ENCODE measurements at places on chromosomes 6 and 20.
A peak's percentile ranks its signal among the peaks of the same experiment; 100 is the strongest.

GRCh38 chr6:5213836-5214235 lies 46.9 kb downstream of the LYRM4 start:
- H3K4me3 ChIP-seq = no peak overlapping the region
- peaks cover 5% of the 10 kb centered on the region for H3K36me3 ChIP-seq
- DNase-seq = no peak

- peaks cover 38% of the 10 kb centered on the region for H3K27me3 ChIP-seq
- no peak overlapping the region for H3K4me3 ChIP-seq
- no peaks in the 10 kb centered on the region for H3K36me3 ChIP-seq
- no peak overlapping the region for H3K27ac ChIP-seq
- DNase-seq = no peak
- H3K4me1 ChIP-seq = no peaks in the 10 kb centered on the region
Observed at GRCh38 chr6:41519305-41519744, 26.9 kb upstream of the FOXP4 start.

DNA sequence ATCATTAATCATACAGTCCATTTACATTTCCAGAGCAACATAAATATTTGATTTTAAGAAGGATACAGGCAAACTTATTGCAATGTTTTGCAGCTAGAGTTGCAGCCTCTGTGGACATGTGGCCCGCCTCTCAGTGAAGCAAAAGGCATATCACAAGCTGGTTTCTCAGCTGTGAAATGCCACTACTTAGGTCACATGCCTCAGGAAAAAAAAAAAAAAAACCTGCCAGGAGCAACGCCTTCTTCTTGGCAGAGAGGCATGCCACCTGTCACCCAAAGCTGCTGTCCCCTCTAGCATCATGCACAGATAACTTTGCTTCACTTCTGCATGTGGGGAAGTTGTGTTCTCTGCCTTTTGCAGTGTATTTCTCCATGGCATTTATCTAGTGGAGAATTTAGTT lies 18.5 kb downstream of the GRM1 start:
- H3K4me1 ChIP-seq = no peaks in the 10 kb centered on the region
- no peak overlapping the region for H3K4me3 ChIP-seq
- H3K27me3 ChIP-seq = no peaks in the 10 kb centered on the region
- no peak overlapping the region for H3K27ac ChIP-seq
- H3K36me3 ChIP-seq = no peaks in the 10 kb centered on the region

DNA sequence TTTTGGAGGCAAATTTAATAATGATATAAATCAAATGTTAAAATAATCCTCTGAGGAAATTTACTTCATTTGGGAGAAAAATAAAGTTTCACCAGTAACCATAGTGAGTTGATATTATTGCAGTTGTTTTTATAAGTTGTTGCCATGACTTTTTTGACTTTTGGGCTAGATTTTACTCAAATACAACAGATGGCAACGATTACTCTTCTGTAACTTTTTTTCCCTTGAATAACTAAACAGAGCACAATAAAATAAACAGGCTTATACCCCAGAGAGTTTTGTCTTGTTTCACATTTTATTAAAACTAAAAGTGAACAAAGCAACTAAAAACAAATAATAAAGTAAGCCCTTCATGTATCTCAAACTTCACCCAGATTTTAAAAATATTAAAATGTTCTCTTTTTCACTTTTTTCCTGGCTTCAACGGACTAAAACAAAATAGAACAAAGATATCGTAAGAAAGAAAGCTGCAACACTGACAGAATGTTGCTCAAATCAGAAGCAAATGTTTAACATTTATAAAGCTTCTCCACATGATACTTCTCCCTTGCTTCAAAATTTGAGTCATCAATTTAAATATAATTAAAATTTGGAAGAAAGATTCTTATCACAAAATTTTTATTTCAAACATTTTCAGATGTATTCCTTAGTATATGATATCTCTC lies 42.5 kb upstream of the BMP5 start:
- H3K4me1 ChIP-seq = peaks cover 7% of the 10 kb centered on the region
- no peaks in the 10 kb centered on the region for H3K27me3 ChIP-seq
- no peak overlapping the region for H3K4me3 ChIP-seq
- H3K27ac ChIP-seq = peak overlapping the region; percentile 24
- H3K36me3 ChIP-seq = no peaks in the 10 kb centered on the region

DNA sequence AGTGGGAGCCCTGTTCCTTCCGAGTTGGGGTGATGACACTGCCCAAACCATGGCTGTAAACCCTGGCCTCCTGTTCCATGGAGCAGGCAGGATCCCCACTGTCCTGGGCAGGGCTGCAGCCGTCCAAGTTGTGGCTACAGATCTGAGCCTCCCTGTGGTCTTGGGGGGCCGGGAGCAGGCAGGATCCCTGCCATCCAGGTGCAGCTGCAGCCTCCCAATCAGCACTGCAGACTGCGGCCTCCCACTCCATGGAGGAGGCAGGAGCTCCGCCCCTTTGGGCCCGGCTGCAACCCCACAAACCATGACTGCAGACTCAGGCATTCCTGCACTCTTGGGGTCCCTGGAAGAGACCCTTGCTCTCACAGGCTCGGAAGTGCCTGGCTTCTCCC lies 872.1 kb upstream of the GJE1 start:
- H3K27me3 ChIP-seq = no peaks in the 10 kb centered on the region
- H3K4me3 ChIP-seq = no peak overlapping the region
- DNase-seq = no peak

GRCh38 chr6:112488238-112488637 lies 141.1 kb downstream of the RFPL4B start:
- H3K4me3 ChIP-seq = no peak overlapping the region
- no peaks in the 10 kb centered on the region for H3K27me3 ChIP-seq
- H3K27ac ChIP-seq = no peak overlapping the region
- no peaks in the 10 kb centered on the region for H3K36me3 ChIP-seq
- no peaks in the 10 kb centered on the region for H3K4me1 ChIP-seq
- no peak for DNase-seq

DNA sequence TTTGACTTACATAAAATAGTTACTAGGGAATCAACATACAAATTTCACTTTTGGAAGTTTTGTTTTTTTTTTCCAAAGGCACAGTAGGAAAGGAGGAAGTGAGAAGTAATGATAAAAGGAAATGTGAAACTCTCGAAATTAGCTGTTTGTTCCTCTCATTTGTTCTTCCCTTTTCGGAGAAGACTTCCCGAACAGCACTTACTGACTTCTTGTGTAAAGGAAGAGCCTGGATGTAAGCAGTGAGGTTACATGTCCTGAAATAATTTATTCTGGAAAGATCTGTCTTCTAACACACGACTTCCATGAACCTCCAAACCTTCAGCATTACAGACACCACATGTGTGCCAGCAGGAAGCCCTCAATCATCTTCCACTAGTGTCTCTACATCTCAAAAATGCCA lies 59.1 kb downstream of the KIF16B start:
- no peaks in the 10 kb centered on the region for H3K27me3 ChIP-seq
- peaks cover 6% of the 10 kb centered on the region for H3K36me3 ChIP-seq
- no peak for DNase-seq
- no peaks in the 10 kb centered on the region for H3K4me1 ChIP-seq
- no peak overlapping the region for H3K27ac ChIP-seq
- H3K4me3 ChIP-seq = no peak overlapping the region

DNA sequence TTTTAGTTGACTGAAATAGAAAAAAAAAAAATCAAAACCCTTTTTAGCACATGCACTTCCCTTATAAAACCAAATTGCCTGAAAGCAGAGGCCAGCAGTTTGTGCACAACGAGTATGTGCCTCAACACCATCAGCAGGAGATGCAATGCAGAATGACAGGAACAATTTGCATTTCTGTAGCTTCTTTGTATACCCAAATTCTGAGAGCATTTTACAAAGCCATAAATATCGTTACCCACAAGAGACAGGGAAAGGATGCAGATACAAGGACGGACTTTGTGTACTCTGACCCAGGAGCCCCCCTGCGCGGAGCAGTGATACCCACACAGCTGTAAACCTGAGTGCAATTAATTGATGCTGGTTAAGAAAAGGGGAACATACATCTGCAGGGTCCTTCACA lies 285.6 kb downstream of the PRKN start:
- no peak overlapping the region for H3K27ac ChIP-seq
- H3K36me3 ChIP-seq = no peaks in the 10 kb centered on the region
- DNase-seq = no peak
- H3K4me3 ChIP-seq = no peak overlapping the region
- no peaks in the 10 kb centered on the region for H3K27me3 ChIP-seq

DNA sequence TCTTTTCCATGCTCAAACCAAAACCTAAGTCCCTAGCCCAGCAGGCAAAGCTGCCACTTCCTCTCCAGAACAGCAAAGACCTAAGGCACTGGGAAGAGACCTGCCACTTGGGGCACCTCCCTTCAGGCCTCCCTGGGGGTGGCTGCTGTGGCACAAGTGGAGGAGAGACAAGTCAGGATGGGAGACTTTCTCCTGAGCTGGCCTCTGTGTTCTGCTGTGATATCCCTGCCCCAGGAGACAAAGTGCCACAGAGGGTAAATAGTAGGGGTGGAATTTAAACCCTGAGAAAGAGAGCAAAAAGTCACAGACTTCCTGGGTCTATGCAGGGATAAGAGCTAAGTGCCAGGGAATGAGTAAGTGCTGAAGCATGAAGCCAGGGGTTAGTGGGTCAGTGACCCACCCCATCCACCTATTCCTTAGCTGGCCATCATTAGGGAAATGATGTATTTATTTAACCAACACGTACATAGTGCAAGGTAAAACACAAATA lies 84.2 kb downstream of the MRPL14 start:
- no peaks in the 10 kb centered on the region for H3K36me3 ChIP-seq
- no peak overlapping the region for H3K4me3 ChIP-seq
- DNase-seq = no peak
- no peaks in the 10 kb centered on the region for H3K27me3 ChIP-seq
- H3K4me1 ChIP-seq = peaks cover 72% of the 10 kb centered on the region
- H3K27ac ChIP-seq = peak overlapping the region; percentile 83

- no peaks in the 10 kb centered on the region for H3K36me3 ChIP-seq
- DNase-seq = no peak
- H3K27ac ChIP-seq = peak overlapping the region; percentile 44
- H3K4me3 ChIP-seq = no peak overlapping the region
- no peaks in the 10 kb centered on the region for H3K27me3 ChIP-seq
- peaks cover 5% of the 10 kb centered on the region for H3K4me1 ChIP-seq
Observed at GRCh38 chr6:55668591-55668990, 89.6 kb upstream of the HMGCLL1 start.

DNA sequence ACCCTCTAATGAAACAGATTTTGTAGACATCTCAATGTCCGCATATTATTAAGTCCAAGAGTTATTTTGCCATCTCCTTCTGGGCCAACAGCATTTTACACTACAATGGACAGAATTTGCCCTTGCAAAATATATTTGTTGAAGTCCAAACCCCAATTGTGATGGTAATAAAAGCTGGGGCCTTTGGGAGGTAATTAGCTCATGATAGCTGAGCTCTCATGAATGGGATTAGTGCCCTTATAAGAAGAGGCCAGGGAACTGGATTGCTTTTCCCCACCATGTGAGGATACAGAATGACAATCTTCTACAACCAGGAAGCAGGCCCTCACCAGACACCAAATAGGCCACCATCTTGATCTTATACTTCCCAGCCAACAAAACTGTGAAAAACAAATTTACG lies 44.9 kb upstream of the MTRF1L start:
- H3K36me3 ChIP-seq = no peaks in the 10 kb centered on the region
- DNase-seq = no peak
- no peak overlapping the region for H3K4me3 ChIP-seq
- no peak overlapping the region for H3K27ac ChIP-seq

DNA sequence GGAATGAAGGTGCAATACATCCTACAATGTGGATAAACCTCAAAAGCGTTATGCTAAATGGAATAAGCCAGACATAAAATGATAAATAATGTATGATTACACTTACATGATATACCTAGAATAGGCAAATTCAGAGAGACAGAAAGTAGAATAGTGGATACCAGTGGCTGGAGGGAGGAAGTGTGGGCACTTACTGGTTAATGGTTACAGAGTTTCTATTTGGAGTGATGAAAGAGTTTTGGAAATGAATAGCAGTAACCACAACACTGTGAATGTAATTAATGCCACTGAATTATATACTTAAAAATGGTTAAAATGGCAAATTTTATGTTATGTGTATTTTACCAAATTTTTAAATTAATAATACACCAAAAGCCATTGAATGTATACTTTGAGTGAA lies 71.4 kb upstream of the CST7 start:
- no peaks in the 10 kb centered on the region for H3K4me1 ChIP-seq
- no peaks in the 10 kb centered on the region for H3K36me3 ChIP-seq
- no peak overlapping the region for H3K4me3 ChIP-seq
- no peak for DNase-seq
- H3K27me3 ChIP-seq = no peaks in the 10 kb centered on the region
- H3K27ac ChIP-seq = no peak overlapping the region

DNA sequence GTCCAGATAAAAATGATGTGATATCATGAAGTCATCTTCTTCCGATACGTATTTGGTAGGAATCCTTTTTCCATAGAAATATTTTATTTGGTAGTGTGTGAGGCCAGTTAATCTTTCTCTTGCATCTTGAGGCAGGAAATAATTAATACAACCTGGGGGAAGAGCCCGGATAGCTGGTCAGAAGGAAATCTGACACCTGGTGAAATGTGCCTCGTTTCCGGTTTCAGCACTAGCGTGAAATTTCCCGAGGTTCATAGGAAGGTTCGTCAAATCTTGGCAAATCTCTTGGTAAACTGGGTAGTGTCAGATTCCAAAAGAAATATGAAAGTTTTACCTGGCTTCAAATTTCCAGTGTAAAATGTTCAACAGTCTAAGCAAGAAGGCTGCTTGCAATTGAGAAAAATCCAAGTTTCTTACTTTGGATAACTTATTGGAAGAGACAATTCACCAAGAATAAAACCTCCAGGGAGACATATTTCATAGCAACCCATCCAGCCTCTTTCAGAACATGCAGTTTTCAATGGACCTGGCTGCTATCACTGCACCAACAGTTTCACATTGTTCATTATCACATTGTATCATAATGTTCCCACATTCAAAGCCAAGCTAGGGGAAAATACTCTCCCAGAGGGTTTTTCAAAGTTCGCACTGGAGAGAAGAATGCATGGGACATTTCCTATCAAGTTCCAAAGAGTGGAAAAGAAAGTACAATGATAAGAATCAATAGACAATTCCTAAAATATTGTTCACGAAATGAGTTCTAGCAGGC lies 454.5 kb upstream of the CITED2 start:
- H3K4me1 ChIP-seq = no peaks in the 10 kb centered on the region
- no peak overlapping the region for H3K27ac ChIP-seq
- no peak for DNase-seq

DNA sequence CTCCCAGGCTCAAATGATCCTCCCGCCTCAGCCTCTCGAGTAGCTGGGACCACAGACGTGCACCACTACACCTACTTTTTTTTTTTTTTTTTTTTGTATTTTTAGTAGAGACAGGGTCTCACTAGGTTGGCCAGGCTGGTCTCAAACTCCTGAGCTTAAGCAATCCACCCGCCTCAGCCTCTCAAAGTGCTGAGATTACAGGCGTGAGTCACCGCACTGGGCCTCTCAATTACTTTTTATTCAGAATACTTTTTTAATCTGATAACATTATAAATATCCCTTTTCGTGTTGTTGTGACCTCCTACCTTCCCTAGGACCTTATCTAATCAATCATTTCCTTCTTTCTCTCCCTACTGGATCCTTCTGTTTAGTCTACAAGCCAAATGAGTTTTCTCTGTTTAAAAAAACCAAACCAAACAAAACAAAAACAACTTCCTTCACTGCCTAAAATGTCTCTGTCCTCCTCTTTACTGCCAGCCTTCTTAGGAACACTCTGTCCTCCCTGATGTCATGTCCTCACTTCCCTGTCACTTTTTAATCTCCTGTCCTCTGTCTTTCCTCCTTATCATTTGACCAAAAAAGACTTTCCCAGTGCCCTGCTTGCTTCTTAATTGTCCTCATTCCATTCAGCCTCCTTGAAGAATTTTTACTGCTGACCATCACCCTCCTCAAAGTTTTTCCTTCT lies 85.0 kb downstream of the CAP2 start:
- peak; percentile 26 for DNase-seq
- H3K27ac ChIP-seq = peak overlapping the region; percentile 84
- no peaks in the 10 kb centered on the region for H3K36me3 ChIP-seq
- no peaks in the 10 kb centered on the region for H3K27me3 ChIP-seq
- no peak overlapping the region for H3K4me3 ChIP-seq
